ENCODE measurements at places on chromosomes 2 and 18.

DNA sequence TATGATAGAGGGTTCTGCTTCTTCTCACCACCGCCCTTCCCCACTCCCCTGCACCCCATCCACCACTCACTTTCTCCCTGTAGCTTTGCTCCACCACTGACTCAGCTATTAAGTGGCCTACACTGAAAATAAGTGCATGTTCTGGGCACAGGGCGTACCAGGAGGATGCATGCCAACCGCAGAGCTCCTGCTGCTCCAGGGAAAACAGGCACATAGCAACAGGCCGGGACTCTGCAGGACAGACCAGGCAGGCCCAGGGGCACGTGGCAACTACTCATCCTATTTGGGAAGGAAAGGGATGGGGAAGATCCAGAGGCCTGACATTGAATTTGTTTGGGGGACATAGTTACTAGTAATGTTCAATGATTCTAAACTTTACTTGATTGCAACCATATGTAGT lies 28.4 kb downstream of the ARL4C start:
- DNase-seq: no peak

DNA sequence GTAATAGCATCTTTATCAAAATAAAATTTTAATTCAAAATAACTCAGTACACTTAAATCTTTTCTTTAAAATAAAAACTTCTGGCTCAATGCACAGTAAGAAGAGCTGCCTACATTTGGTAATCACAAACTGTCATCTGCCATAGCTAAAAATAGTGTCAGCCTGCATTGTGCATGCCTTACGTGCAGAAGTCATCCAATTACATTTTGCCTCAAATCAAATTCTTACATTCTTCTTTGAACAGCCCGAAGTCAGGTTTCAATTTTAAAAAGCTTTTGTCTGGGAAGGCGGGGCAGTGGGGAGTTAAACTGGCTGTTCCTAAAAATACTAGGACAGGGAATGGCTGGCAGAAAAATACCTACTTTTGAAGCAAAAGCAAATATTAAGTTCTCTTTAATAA lies 51.1 kb downstream of the RTN4 start:
- DNase-seq: no peak

DNA sequence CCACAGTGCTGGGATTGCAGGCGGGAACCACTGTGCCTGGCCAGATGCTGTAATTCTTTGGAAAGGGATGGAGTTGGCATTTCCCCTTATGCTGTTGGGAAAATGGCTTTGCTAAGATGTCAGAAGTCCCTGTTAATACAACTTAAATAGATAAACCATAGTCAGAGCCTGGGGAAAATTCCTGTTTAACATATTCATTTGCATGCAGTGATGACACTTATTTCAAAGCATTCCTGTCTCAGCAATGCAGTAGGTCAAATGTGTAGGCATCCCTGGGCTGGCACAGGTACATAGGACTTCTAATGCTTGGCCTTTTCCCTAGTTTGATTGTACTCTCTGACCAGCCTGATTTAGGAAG lies 38.6 kb downstream of the RAMP1 start:
- no peak for DNase-seq

DNA sequence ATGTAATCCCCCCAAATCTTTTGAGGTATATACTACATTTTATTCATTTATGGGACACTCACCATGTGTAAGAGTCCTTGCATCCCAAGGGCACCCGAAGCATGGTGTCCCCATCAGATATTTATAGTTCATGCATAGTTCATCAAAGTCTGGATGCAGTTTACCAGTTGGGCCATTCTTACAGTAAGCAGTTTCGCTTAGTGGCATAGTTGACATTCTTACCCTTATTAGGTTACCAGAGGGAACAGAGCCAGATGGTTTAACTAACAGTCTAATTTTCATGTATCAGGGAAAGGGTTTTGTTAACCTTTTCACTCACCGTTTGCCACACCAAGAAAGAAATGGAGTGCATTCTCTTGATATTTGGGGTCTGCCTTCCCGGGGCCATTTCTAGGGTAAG lies 7.1 kb downstream of the ZNF407 start:
- no peak for DNase-seq

- no peak for DNase-seq
These were observed 144.0 kb downstream of the TNS1 start for GRCh38 chr2:217858519-217859491.

DNA sequence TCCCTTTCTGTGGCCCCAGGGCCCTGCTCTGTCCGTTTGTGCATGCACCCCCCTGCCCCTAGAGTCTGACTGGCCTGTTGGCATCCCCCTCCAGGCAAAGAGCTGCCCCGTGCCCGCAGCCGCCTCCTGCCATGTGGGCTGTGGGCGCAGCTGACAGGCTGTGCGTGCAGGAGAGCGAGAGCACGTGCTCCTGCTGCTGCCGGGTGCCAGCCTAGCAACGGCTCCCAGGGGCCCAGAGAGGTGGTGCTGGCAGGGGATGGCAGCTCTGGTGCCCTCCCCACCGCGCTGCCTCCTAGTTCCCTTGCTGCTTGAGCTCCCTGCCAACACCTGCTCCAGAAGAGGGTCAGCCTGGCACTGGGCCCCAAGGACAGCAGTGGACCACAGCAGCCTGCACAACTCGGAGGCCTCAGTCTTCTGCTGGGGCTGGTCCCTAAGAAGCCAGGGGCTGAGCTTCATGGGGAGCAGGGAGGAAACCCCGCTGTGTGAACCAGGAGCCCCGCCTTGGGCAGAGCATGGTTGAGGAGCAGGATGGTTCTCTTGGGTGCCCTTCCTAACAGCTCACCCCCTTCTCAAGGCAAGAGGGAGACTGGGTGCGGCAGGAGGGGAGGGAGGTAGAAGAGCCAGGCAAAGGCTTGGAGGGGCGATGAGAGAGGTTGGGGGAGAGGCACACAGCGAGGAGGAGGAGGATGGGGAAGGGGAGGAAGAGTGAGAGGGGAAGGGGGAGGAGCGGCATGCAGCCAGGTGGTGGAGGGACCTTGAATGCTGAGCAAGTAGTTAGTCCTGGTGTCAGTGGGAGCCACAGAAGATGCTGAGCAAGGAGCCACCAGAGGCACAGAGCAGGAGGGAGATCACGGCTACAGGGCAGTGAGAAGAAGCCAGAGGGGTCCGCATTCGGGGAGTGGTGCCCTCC lies 23.8 kb upstream of the PTMA start:
- DNase-seq: no peak

GRCh38 chr2:45119038-45119437 lies 109.8 kb upstream of the SIX2 start:
- no peak for DNase-seq

- DNase-seq: no peak
These were observed 131.3 kb upstream of the MGAT5 start for GRCh38 chr2:134122610-134123009.

- no peak for DNase-seq
These were observed 137.5 kb downstream of the MEIS1 start for GRCh38 chr2:66572391-66572790.

- no peak for DNase-seq
These were observed 1135.1 kb upstream of the CRIM1 start for GRCh38 chr2:35220461-35220860.

DNA sequence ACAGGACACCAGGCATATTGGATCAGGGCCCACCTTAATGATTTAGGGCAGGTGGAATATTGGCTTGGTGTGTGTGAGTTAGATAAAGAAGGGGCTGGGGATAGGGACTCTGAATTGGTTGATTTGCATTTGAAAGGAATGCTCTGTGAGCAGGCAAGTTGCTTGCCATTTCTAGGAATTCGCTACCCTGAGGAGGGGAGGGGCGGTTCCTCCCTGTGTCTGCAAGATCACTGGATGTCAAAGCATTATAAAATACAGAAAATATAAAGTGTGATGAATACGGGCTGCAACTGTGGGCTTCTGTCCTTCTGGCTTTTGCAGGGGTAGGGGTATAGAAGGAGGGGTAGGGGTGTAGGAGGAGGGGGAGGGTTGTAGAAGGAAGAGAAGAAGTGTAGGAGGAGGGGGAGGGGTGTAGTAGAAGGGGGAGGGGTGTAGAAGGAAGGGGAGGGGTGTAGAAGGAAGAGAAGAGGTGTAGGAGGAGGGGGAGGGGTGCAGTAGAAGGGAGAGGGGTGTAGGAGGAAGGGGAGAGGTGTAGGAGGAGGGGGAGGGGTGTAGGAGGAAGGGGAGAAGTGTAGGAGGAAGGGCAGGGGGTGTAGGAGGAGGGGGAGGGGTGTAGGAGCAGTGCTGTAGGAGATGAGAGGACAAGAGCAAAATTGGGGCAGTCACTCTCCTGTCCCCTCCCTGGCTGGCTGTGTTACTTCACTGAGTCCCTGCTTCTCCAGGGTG lies 238.0 kb upstream of the COPS8 start:
- no peak for DNase-seq

DNA sequence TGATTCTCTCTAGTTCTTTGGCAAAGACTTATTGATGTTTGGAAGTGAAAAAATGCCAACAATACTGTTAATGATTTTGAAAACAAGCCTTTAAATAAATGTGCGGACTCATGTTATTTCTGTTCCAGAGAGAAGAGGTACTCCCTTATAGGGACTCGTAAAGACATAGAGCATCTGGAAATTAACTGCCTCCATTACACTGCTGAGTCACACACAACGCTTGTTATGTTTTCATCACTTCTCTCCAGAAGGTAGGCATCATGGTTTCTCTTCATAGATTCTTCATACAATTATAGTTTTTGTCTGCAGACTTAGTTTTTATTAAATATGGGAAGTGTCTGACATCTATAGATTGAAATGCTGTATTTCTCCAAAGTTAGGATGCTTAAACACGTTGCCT lies 302.5 kb upstream of the EPC2 start:
- no peak for DNase-seq

- no peak for DNase-seq
These were observed 98.9 kb upstream of the ZFP36L2 start for GRCh38 chr2:43325107-43325811.

DNA sequence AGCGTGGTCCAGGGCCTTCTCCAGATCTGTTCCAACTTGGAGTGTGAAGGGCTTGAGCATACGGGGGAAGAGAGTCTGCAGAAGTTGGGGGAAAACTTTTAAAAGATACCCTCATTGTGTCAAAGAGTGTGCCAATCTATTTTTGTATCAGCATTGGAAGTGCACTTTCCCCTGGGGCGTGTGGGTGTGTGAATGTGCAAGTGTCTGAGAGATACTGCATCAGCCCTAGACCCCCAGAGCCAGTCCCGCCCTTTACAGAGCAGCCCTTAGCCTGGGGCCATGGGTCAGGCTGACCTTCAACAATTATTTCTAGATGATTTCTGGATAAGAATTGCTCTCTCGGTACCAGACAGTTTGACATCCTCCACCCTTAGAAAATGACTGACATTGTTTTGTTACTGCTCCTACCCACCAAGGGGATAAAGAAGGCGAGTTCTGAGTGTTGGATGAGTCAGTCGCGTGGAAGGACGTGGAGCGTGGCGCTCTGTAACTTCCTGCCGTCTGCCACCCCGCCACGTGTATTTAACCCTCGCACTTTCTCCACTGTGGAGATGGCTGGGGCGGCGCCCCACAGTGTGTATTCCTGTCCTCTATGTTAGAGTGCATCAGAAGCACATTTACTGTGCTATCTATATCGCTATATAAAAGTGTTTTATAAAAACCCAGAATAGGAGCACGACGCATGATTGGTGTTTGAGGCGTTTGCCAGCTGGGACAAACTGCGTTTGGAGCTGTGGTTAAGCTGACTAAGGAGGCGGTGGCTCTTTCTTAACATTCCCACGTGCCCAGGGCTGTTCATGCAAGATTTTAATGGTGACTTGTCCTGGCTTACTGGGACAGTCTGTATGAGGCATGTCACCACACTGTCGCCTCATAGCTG lies 122.6 kb downstream of the CABLES1 start:
- DNase-seq: no peak

GRCh38 chr2:202157211-202157990 lies 81.0 kb downstream of the SUMO1 start:
- no peak for DNase-seq

DNA sequence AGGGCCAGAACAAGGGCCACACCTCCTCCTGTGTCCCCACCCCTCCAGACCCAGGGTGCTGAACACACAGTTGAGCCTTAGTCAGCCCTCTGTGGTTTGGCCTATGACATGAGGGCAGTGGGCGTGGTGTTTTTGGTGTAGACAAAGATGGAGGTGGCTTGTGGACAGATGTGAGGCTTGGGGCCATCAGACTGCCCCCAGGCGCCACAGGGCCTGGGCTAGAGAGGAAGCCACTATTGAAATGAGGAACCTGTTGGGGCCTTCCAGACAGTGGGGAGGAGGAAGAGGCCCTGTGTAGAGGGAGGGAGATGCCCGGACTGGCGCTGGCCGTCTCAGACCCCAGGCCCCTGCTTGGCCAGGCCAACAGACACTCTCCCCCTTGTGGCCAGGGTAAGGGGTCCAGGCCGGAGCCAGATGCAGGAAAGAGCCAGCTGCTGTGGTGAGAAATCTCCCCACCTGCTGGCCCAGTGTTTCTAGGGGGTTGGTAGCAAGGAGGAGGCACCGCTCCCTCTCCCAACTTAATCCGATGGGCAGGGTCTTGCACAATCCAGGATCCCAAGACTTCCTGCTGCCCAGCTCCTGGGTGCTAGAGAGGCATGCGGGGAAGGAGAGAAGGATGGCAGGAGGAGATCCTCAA lies 53.8 kb downstream of the SMAD7 start:
- no peak for DNase-seq

- no peak for DNase-seq
These were observed 79.6 kb downstream of the MBP start for GRCh38 chr18:77052983-77053309.

DNA sequence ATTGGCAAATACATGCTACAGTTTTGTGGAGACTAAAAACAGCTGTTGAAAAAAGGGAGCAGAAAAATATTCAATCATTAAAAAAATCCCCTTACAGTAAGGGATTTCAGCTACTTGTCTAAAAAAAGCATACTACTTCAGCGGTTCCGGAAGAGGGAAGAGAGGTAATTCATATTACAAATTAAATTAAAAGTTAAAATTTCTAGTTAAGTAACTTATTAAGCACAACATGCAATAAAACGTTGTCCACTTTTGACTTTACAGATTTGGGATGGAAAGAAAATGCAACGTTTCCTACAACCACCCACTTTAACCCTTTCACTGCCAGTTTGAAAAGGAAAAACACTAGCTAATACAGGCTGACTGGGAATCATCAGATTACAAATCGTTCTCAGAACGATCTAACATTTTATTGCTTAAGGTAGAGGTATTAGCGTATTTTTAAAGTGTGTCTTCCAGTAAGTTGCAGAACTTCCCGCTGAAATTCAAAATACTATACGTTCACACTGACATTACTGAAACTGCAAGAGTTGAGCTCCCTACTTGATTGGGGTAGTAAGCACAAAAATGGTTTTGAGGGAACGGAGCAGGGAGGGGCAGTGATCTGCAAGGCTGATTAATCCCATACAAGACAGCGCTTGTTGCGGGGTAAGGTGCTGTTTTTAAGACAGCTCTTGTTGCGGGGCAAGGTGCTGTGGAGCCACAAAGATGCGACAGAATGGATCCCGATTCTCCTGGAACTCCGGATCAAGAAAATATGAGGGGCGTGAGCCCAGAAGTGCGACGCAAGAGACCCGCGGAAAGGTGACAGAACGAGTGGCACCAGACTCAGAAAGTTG lies 743 bp downstream of the HADHA start:
- no peak for DNase-seq

- DNase-seq: no peak
These were observed 14.7 kb upstream of the FZD7 start for GRCh38 chr2:202018950-202019349.

- no peak for DNase-seq
These were observed 28.2 kb upstream of the ATG16L1 start for GRCh38 chr2:233223059-233223894.

Measured in stimulated activated CD8-positive, alpha-beta memory T cell treated with anti-CD3 and anti-CD28 coated beads, Interleukin-4, amount 100 ng/mL, for 24 hours (primary cell).